ENCODE measurements at places on chromosomes 1 and 21.

GRCh38 chr1:244634546-244634945 lies 18.4 kb upstream of the DESI2 start:
- no peaks in the 10 kb centered on the region for H3K36me3 ChIP-seq
- DNase-seq, result no peak
- H3K27ac ChIP-seq, result no peak overlapping the region
- H3K27me3 ChIP-seq, result no peaks in the 10 kb centered on the region
- no peaks in the 10 kb centered on the region for H3K4me1 ChIP-seq

DNA sequence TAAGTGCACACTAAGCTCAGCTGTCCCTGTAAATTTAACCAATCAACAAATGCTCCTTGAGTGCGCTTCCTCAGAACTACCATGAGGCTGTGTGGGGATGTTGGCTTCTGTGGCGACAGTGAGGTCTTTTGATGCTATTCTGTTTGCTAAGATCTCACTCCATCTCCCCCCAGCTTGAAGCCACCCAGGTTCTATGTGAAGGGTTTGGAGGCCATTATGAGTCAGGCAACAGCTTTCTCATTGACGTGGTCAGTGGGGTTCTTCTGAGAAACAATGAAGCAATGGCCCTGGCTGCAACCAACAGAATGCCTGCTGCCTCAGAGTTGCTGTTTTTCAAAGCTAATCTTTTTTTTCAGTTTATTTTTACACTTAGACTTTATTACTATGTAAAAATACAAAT lies 205.5 kb downstream of the PTBP2 start:
- no peaks in the 10 kb centered on the region for H3K36me3 ChIP-seq
- H3K4me1 ChIP-seq, result no peaks in the 10 kb centered on the region
- H3K27me3 ChIP-seq, result no peaks in the 10 kb centered on the region
- H3K4me3 ChIP-seq, result no peak overlapping the region

DNA sequence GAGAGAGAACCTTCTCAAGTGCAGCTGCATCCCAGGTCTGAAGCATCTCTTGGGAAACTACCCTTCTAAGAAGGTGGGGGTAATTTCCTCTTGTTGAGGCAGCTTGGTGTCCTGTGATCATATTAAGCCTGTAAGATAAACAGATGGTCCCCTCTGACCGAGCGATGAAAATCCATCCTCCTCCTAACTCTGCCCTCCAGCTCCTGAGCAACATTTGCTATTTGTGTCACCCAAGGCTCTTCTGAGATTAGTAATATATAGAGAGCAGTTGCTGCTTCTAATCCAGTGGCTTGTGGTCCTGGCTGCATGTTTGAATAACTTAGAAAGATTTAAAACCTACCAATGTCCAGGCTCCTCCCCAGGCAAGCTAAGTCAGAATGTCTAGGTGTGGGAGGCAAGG lies 123.7 kb downstream of the DISC1 start:
- H3K4me1 ChIP-seq, result peaks cover 4% of the 10 kb centered on the region
- no peak overlapping the region for H3K27ac ChIP-seq
- no peak overlapping the region for H3K4me3 ChIP-seq

- no peaks in the 10 kb centered on the region for H3K36me3 ChIP-seq
- no peak overlapping the region for H3K4me3 ChIP-seq
- no peak overlapping the region for H3K27ac ChIP-seq
- H3K4me1 ChIP-seq, result peaks cover 27% of the 10 kb centered on the region
- DNase-seq, result no peak
- no peaks in the 10 kb centered on the region for H3K27me3 ChIP-seq
These were observed 30.1 kb downstream of the KCNAB2 start for GRCh38 chr1:6075748-6076147.

DNA sequence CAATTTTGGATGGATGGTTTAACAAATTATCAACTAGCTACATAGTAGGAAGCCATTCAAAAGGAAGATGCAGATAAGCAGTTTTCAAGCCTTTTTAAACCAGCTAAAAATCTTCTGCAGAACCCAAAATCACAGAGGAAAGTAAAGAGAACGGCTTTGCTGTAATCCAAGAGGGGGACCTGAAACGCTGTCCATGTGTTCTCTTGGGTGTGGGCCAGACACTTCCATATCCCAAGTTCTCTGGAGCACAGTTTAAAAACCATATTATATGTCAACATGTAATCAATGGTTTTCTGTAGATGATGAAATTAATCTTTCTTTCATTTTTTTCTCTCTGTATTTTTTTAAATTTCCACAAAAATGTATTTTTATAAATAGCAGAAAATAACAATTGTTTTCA lies 90.5 kb downstream of the SELENOF start:
- H3K27ac ChIP-seq, result no peak overlapping the region
- H3K36me3 ChIP-seq, result no peaks in the 10 kb centered on the region
- no peak overlapping the region for H3K4me3 ChIP-seq
- no peaks in the 10 kb centered on the region for H3K4me1 ChIP-seq
